ENCODE measurements at places on chromosomes 5 and 9.

DNA sequence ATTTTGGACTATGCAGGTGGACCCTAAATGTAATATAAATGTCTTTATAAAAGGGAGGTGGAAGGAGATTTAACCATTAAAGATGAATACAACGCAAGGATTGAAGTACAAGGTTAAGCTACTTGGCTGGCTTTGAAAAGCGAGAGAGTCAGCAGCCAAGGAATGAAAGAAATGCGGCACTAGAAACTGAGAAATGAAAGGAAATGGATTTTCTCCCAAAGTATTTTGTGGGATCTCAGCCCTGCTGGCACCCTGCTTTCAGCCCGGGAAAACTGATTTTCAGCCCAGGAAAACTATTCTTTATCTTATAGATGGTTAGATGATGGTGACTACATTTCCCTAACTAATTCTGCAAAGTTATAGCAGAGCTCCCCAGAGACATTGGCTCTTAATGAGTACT, 1349.6 kb upstream of the C9orf72 start:
- DNase-seq: no peak

GRCh38 chr9:105757496-105758251, 63.3 kb downstream of the TMEM38B start:
- DNase-seq: no peak

DNA sequence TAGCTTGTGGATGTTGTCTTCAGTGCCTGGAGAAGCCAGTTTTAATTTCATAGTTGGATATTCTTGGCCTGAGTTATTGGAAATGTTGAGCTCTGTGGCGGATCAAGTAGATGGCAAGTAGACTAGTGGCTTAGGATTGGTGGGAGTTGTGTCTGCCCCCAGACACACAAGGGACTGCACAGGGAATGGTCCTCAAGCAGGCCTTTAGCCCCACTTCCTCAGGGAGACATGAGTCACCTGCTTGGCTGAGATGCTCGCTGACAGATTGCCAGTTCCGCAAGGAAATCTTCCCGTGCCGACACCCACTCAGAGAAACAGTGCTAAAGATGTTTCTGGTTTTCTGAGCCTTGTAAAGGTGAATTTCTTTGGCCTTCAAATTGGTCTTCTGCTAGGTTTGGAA, 18.8 kb upstream of the CATSPER3 start:
- no peak for DNase-seq

GRCh38 chr9:29668732-29669131, 2095.5 kb upstream of the C9orf72 start:
- no peak for DNase-seq

- DNase-seq: no peak
Measured at GRCh38 chr5:66440202-66440680, 156.0 kb upstream of the MAST4 start.

- DNase-seq: peak; percentile 85
Measured at GRCh38 chr9:130451509-130452388, 7.0 kb downstream of the ASS1 start.

All from D341Med (cell line).